ENCODE measurements at places on chromosomes 6 and 20.
A peak's percentile ranks its signal among the peaks of the same experiment; 100 is the strongest.

DNA sequence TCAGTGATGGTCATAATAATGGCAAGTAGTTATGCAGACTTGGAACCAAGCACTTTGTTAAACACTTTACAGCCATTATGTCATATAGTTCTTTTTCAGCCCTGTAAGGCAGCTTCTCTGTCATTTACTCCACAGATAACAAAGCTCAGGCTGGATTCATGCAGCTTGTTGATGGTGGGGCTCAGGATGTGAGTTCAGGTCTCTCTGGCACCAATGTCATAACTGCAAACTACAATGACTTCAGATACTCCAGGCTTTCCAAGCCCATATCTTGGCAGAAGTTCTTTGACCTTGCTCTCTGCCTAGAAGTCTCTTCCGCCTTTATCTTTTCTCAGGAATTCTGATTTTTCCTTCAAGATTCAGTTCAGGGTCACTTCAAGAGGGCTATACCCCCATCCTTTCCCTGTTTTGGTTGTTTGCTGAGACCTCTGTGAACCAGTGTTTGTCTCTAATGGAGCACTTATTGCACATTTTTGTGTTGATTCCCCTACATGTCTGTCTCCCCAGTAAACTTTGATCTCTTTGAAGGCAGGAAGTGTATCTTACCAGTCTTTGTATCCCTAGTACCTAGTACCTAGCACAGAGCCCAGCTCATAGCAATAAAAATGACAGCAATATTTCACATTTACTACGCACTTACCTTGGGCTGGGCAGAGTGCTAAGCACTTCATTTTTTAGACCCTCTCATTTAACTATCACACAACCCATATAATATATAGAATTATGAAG lies 19.7 kb upstream of the EFHC1 start:
- DNase-seq = no peak

GRCh38 chr6:167058261-167058660 lies 59.1 kb downstream of the CEP43 start:
- no peak for DNase-seq

- no peak for DNase-seq
These were observed 310.4 kb upstream of the SUPT3H start for GRCh38 chr6:45688180-45688579.

DNA sequence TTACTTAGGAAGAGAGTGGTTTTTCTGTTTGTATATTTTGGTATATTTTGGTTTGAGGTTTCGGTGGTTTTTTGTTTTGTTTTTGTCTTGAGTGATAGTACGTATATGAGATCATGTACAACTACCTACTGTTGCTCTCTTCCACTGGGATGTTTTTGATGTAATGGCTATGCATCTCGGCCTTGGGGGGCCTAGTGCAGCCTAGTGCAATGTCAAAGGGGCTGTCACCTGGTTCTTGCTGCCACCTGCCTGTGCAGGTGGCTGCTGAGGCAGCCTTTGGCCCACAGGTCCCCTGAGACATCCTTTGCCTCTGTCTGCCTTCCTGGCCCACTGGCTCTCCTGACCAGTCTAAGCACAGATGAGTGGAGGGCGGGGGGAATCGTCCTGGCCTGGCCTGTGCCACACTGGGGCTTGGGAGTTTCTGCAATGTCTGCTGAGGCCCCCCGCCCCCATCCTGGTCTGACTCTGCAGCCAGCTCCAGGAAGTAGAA lies 546.6 kb downstream of the CD83 start:
- DNase-seq = no peak

DNA sequence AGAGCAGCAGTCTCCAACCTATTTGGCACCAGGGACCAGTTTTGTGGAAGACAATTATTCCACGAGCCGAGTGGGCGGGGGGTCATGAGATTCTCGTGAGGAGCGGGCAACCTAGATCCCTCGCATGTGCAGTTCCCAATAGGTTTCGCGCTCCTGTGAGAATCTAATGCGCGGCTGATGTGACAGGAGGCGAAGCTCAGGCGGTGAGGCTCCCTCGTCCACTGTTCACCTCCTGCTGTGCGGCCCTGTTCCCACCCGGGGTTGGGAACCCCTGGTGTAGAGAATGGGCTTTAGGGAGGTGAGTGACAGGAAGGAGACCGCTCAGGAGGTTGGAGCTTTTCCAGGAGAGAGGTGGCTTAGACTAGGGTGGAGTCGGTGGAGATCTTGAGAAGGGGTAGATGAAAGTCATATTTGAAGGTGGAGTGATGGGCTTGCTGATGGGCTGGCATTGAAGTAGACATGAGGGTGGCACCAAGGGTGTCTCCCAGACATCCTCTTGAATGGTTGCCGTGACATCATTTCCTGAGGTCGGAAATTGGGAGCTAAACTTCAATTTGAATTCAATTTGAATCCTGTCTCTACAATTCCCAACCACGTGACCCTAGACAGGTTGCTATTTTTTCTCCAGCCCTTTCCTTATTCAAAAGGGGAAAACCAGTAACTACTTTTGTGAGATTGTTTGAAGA lies 1.5 kb upstream of the RAD21L1 start:
- no peak for DNase-seq

- DNase-seq = no peak
These were observed 90.8 kb downstream of the FAM50B start for GRCh38 chr6:3939964-3940363.

DNA sequence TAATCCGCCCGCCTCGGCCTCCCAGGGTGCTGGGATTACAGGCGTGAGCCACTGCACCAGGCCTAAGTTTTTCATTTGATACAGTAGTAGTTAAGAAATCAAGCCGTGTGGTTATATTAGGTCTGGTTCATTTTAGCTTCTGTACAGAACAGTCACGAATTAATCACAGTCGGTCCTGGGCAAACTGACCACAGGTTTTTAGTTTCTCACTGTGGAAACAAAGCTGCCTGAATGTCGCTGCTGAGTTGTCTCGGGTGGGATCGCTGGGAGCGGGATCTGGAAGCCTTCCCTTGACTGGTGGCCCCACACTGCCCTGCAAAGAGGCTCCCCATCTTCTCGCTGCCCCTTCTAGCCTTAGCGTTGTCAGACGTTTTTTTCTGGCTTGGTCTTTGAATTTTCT lies 18.6 kb downstream of the UCKL1 start:
- DNase-seq = no peak

DNA sequence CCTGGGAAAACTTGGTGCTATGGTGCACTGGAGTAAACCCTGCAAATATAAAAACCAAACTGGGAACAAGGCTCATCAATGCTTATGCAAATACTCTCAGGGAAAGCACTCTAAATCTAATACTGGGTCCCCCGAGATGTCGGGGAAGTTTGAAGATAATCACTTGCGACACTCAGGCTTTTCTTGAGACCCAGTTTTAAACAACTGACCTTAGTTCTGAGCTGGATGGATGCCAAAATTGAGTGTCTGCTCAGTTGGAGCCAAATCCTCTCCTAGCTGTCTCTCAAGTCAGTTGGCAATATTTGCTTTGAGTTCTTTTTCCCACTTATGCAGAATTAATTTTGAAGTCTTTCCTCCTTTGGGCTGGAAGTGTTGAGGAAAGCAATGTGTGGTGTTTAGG lies 75.5 kb upstream of the CD2AP start:
- no peak for DNase-seq

DNA sequence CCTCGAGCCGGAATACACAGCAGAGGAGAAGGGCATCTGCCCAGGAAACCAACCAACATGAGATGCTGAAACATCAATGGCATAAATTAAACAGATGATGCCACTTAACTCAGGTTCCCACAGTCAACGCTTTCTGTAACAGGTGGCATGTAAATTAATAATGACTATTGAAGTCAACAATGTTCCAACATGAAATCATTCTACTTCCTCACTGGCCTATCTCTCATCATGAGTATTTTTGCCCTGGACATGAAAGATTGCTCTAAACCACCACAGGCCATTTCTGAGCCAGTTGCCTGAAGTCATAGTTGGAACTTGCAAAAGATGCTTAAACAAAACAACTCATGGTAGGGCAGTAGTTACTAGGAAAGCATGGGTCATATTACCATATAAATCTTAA lies 397.9 kb upstream of the JARID2 start:
- no peak for DNase-seq

DNA sequence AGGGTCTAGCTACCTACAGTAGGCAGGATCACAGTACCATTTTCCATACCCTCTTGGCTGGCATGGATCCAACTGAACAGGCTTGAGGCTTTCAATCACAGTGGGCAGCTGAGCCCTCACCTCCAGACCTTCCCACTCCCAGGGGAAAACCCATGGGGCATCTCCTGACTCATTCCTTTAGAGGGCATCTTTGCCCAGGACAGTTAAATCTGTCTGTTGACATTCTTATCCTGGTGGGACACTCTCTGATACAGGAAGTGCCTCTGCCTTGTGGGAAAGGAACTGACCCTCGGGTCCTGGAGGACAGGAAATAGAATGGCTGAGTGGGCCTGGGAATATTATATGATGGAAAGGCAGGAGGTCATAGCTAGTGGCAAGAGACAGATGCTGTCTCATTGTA lies 10.2 kb upstream of the EPB41L1 start:
- no peak for DNase-seq

GRCh38 chr20:14925300-14925699 lies 587.9 kb upstream of the FLRT3 start:
- DNase-seq = no peak

- no peak for DNase-seq
These were observed 47.9 kb downstream of the STK35 start for GRCh38 chr20:2149507-2149906.

GRCh38 chr6:54695815-54696214 lies 150.8 kb upstream of the FAM83B start:
- DNase-seq = no peak

GRCh38 chr6:103273048-103273447 lies 1586.7 kb downstream of the HACE1 start:
- DNase-seq = no peak

DNA sequence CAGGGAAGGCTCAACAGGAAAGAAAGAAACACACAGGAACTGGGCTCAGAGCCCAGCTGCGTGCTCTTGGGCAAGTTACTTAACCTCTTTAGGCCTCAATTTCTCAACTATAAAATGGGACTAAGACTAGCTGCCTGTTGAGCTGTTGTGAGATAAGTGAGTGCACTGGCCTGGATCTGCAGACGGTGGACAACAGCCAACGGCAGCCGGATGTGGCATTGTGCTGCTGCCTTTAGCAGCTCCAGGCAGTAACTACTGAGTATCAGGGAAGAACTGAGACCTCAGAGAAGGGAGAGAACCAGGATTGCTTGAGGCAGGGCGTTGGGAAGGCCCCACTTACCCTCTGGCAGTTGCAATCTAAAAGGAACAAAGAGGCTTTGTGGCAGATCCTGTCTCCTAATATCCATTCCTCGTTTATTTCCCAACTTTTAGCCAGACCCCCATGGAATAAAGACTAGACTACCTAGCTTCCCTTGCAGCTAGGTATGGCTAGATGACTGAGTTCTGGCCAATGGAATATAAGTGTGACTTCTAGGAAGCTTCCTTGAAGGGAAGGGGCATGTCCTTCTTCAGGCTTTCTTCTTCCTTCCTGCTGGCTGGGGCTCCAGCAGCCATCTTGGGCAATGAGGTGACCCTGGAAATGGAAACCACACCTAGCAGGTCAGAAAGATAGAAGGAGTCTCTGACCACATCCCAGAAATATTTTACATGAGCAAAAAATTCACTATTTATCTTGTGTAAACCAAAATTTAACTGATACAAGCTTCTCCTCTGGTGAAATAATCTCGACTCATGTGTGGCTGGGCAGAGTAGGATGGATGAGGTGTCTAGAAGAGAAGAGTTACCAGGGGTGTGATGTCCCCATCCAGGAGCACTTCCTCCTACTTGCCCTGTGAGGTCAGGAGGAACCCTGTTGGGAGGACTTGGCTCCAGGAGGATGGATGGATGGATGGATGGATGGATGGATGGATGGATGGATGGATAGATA lies 67.6 kb downstream of the MRPL14 start:
- DNase-seq = no peak

DNA sequence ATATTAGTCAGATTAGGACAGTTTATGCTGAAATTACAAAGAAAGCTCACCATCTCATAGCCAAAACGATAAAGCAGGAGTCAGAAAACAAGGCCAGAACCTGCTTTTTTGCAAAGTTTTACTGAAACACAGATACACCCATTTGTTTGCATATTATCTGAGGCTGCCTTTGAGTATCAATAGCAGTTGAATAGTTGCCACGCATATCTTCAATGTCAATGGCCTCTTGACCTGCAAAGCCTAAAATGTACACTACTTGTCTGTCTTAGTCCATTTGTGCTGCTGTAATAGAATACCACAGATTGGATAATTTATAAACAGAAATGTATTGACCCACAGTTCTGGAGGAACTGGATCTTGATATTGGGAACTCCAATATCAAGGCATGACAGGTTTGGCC lies 94.1 kb upstream of the NT5E start:
- DNase-seq = no peak

DNA sequence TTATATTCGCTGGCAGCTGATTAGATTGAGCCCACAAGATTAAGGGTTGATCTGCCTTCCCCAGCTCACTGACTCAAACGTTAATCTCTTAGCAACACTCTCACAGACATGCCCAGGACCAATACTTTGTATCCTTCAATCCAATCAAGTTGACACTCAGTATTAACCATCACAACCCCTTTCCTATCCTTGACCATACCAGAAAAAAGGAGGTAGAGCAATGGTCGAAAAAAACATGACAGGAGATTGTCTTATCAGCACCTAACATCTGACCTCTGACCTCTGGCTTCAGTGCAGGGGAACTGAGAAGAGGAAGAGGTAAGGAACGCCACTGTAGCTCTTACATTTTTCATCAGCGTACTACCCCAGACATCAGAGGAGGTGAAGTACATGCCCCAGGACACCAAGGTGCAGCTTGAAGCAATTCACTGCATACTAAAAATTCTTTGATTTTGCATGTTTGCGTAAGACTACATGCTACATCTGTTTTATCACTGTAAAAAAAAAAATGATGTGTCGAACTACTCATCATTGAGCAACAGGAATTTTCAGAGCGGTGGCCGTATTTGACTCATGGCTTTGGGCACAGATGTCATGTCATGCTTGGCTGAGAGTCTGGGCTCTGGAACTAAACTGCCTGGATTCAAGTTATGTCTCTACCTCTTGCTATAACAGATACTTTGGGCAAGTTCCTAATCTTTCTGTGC lies 188.0 kb upstream of the TAB2 start:
- DNase-seq = no peak

- DNase-seq = peak; percentile 2
These were observed 306.9 kb downstream of the DHX35 start for GRCh38 chr20:39268981-39269461.

GRCh38 chr20:62477669-62478455 lies 2.1 kb upstream of the GATA5 start:
- no peak for DNase-seq

- no peak for DNase-seq
These were observed 6.1 kb downstream of the RPL10A start for GRCh38 chr6:35474131-35474941.

DNA sequence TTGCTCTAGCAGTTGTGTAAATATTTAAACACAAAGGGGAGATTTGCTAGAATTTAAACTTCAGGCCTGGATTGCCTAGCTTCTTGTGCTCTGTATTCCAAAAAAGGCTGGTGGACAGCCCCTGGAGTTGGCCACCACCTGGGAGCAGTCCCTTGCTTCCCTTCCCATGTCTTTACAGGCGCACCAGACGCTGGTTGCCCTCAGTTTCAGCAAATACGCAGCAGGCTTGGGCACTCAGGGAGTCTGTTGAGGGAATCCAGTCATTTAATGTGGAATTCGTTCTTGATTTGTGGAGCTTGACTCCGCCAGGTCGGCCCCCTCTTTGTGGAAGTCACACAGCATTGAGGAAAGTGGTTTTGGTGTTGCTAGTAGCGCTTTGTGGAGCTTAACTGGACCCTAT lies 156.8 kb downstream of the DTNBP1 start:
- no peak for DNase-seq

- DNase-seq = no peak
These were observed 143.8 kb downstream of the UNC5CL start for GRCh38 chr6:40894962-40895799.

All from NCI-H2171 (cell line).